H9 (cell line): ENCODE measurements at places on chromosomes 3 and 15.

DNA sequence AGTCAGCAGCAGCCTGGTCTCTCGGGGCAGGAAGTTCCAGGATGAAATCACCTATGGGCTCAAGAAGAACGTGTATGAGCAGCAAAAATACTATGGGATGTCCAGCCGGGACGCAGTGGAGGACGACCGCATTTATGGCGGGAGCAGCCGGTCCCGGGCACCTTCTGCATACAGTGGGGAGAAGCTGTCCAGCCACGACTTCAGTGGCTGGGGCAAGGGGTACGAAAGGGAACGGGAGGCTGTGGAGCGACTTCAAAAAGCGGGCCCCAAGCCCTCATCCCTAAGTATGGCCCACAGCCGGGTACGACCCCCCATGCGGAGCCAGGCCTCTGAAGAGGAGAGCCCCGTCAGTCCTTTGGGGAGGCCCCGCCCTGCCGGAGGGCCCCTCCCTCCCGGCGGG lies 12.1 kb upstream of the APEH start:
- DNase-seq = no peak

- no peak for DNase-seq
Measured at GRCh38 chr3:132283440-132283839, 33.8 kb upstream of the ACP3 start.

DNA sequence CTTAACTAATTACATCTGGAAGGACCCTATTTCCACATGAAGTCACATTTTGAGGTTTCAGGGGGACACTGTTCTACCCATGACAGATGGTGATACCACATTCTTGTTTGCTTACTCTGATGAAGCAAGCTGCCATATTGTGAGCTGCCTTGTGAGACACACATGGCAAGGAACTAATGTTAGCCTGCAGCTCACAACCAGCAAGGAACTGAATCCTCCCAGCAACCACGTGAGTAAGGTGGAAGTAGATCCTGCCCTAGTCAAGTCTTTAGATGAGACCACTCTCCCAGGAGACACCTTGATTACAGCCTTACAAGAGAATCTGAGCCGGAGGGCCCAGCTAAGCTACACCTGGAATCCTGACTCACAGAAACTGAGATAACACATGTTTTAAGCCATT lies 160.1 kb downstream of the PDE8A start:
- no peak for DNase-seq

DNA sequence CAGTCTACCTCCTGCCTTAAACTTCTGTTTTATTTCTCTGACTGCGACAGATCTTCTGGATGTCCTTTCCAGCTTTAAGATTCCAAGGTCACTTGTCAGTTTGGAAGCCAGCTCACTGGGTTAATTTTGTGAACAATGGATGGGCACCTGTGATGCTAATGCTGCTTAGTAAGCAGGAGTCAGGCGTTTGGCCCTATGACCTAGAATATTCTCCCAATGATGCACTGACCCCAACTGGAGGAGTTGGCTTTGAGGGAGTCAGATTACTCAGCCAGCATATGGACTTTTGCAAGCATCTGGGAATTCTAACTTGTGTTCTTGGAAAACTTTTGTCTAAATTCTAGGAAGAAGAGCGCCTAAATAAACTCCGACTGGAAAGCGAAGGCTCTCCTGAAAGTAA lies 28.1 kb downstream of the HACD3 start:
- DNase-seq = no peak

GRCh38 chr15:70474471-70475406 lies 288.6 kb downstream of the UACA start:
- no peak for DNase-seq

DNA sequence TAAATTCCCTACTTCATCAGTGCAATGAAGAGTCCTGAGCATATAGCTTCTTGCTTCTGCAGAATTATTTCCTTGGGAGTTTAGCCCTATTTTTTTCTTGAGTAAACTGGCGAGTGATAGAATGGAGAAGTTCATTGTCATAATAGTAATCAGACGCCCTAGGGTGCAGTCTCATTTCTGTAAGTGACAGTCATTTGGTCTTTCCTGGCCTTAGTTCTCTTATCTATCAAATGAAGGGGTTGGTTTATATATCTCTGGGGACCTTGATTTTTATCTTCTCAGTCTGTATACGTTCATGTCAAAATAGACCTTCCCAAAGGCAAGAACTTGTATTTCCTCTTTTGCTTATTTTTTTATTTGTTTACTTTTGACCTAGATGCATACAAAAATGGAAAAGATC lies 9.9 kb upstream of the ALPK3 start:
- no peak for DNase-seq

DNA sequence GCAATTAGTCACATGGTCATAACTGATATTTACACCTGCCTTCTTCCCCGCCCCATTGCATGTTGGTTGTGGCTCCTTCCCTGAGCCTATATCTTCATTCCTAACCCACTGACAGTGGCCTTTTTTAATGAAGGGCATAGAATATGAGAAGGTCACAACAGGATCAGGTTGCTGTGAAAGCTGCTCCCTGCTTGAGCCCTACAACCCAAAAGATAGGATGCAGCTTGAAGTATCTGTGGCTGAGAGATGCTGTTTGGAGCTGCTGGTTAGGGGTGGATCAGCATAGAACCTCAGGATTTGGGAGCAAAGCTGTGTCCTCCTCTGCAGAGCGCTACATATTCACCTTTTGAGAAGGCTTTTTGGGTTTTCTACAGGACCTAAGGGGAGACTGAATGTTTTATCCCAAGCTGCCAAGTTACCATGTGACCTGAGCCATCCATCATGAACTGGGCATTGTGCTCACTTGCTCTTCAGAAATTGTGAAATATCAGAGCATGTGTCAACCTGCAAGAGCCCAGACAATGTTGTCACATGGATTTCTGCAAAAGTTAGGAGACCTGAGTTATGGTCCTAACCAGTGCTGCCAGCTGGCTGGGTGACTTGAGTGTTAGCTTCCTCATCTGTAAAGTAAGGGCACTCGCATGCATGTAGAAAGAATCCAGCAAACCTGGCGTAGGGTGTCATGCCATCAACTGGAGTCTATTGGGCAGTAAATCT lies 49.8 kb upstream of the ARL8B start:
- DNase-seq = no peak
